ENCODE measurements at places on chromosomes 1 and 21. TPM values are rescaled to one million over a fixed set of nuclear protein-coding genes. Genes with fewer than 3 reads are reported as not detected.

DNA sequence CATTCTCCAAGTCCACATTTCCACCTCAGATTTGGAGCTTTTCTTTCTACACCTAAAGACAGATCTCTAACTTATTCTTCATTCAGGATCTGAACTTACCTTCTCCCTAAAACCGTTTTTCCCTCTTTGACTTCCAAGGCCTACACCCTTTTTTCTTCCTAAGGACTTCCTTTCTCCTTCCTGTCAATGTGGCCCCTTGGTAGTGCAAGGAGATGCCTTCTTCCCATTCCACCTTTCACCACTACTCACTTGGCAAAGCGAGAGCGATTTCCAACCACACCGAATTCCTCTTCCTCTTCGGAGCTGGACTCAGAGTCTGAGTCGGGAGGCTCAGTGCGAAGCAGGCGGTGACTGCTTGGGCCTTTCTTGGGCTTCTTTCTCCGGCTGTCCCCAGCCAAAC, 1.3 kb downstream of the EFCAB14 start:
- H3K27ac ChIP-seq: peak overlapping the region; percentile 95
- peaks cover 43% of the 10 kb centered on the region for H3K4me1 ChIP-seq
- H3K4me3 ChIP-seq: peak overlapping the region; percentile 95
- DNase-seq: no peak

DNA sequence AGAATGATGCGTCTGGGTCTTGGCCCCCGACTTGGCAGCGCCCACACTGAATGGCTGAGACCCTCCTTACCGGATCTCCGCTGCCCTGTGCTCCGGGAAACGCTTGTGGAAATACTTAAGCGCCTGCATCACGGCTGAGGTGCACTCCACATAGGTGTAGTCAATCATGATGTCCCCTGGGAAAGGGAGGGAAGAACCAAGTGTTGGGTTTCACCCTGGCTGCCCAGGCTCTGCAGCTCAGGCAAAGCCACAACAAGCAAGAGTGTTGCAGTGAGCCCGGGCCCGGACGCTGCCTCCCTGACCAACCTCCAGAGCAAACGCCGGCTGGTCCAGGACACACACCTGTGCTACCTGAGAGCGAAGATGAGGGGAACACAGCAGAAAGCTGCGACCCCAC, 21.5 kb upstream of the SPATC1L start:
- DNase-seq: no peak
- no peaks in the 10 kb centered on the region for H3K4me1 ChIP-seq
- peaks cover 14% of the 10 kb centered on the region for H3K36me3 ChIP-seq

- no peaks in the 10 kb centered on the region for H3K36me3 ChIP-seq
- no peak for DNase-seq
- peaks cover 5% of the 10 kb centered on the region for H3K4me1 ChIP-seq
- H3K27me3 ChIP-seq: peaks cover 18% of the 10 kb centered on the region
- no peak overlapping the region for H3K4me3 ChIP-seq
These were observed 405.9 kb upstream of the B3GALT2 start for GRCh38 chr1:193592317-193592716.

DNA sequence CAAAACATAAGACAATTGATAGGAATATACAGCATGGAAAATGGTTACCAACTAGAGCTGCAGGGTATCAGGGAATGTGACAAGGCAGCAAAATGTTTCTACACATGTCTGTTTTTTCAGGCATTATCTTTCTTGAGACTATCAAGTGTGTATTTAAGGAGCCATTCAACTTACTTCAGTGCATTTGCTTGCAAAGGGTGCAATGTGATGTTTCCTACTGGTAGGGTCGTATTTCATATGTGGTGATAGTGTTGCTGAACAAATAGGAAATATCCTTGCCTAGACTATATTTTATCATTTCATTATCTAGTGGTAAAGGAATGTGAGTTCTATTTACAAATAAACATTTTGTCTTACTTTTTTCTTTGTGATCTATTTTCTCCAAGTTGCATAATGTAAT, 42.4 kb downstream of the PTPRC start:
- peaks cover 9% of the 10 kb centered on the region for H3K4me1 ChIP-seq
- no peak overlapping the region for H3K27ac ChIP-seq
- no peak overlapping the region for H3K4me3 ChIP-seq
- no peaks in the 10 kb centered on the region for H3K27me3 ChIP-seq
- no peaks in the 10 kb centered on the region for H3K36me3 ChIP-seq
- no peak for DNase-seq

- no peak overlapping the region for H3K27ac ChIP-seq
- H3K27me3 ChIP-seq: no peaks in the 10 kb centered on the region
- no peak overlapping the region for H3K4me3 ChIP-seq
- H3K4me1 ChIP-seq: no peaks in the 10 kb centered on the region
These were observed 13.3 kb downstream of the CELA2B start for GRCh38 chr1:15489052-15489736.

DNA sequence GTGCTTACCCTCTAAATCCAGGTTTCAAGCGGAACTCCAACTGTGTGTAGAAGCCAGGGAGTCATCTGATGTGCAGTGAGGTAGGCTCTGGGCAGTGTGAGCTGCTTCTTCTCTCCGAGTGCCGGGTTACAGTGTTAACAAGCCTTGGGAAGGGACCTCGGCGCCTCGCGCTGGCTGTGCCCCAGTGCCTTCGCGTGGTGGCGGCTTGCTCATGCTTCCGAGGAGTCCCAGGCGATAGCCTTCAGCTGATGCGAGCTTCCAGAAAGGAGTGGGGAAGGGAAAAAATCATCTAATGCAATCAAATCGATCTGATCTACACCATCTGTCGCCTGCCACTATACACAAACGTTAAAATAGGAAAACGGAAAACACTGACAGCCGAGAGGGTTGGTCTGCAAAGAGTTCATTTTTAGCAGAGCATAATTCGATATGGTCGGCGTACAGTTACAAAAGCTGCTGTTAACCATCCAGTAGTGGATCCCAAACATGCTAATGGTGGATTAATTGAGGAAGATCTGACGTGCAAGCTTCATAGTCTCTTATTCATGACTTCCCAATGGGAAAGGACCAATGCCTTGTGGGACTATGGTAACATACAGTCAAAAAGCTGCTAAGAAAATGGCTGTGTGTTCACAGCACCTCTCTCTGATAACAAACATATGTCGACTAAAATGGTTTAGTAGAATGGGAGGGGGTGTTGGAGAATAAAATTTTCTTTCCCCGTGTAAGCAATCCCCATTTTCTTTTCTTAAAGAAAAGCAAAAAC, 128.7 kb upstream of the DPYD start:
- peaks cover 55% of the 10 kb centered on the region for H3K27me3 ChIP-seq
- no peak overlapping the region for H3K27ac ChIP-seq
- H3K4me3 ChIP-seq: peak overlapping the region; percentile 64
- H3K4me1 ChIP-seq: peaks cover 15% of the 10 kb centered on the region
- no peak for DNase-seq

GRCh38 chr1:68644504-68644903, 147.6 kb upstream of the DEPDC1 start:
- H3K27me3 ChIP-seq: no peaks in the 10 kb centered on the region
- no peaks in the 10 kb centered on the region for H3K36me3 ChIP-seq
- H3K4me1 ChIP-seq: no peaks in the 10 kb centered on the region

DNA sequence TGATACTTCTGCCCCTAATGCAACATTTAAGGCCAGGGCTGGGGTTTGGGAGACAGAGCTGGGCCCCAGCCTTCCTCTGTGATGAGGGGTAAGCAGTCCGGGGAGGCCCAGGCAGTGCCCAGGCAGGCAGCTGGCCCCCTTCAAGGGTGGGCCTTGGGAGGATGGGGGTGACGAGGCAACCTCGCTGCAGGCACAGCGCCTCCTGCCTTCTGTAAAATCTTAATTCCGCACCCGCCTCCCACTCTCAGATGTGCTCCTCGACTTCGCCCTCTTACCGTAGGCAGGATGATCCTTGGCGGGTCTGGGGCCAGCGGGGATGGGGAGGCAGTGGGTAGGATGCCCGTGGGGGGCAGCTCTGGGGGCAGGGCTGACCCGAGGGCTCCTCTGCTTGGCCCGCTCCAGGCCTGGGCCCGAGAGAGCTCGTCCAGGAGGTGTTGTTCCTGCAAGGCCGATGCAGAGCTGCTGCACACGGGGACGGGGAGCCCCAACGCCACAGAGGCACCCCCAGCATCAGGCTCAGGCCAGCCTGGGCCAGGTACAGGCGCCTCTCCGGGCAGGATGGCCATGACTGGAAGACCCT, 9.1 kb downstream of the C21orf58 start:
- peaks cover 7% of the 10 kb centered on the region for H3K36me3 ChIP-seq
- H3K4me1 ChIP-seq: peaks cover 6% of the 10 kb centered on the region
- DNase-seq: no peak
- no peak overlapping the region for H3K27ac ChIP-seq

DNA sequence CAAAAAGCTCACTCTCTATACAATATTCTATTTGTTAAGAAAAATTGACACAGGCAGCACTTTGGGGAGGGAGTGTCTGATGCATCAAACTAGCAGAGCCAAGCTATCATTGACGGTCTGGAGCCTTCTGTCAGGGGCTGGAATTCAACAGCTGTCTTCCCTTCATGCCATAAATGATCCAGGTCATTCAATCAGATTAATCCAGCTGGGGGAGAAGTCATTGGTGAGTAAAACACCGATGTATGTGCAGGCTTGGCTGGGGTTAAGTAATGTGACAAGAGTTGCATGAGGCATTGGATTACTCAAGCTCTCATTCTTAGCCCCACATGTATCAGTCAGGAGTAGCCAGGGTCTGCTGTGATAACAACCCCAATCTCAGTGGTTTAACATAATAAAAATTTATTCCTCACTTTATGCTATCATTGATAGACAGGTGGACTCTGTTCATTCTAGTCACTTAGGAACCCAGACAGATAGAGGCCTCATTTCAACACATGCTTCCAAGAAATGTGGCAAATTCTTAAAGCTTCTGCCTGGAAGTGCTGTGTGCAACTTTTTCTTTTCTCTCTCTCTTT, 118.1 kb upstream of the GADD45A start:
- no peaks in the 10 kb centered on the region for H3K27me3 ChIP-seq
- no peak for DNase-seq
- H3K4me1 ChIP-seq: peaks cover 8% of the 10 kb centered on the region
- no peak overlapping the region for H3K4me3 ChIP-seq
- H3K36me3 ChIP-seq: no peaks in the 10 kb centered on the region

- H3K4me1 ChIP-seq: no peaks in the 10 kb centered on the region
- H3K4me3 ChIP-seq: peak overlapping the region; percentile 26
- H3K27me3 ChIP-seq: peaks cover 50% of the 10 kb centered on the region
- H3K36me3 ChIP-seq: no peaks in the 10 kb centered on the region
These were observed 8.1 kb upstream of the TADA1 start for GRCh38 chr1:166884040-166884642.

DNA sequence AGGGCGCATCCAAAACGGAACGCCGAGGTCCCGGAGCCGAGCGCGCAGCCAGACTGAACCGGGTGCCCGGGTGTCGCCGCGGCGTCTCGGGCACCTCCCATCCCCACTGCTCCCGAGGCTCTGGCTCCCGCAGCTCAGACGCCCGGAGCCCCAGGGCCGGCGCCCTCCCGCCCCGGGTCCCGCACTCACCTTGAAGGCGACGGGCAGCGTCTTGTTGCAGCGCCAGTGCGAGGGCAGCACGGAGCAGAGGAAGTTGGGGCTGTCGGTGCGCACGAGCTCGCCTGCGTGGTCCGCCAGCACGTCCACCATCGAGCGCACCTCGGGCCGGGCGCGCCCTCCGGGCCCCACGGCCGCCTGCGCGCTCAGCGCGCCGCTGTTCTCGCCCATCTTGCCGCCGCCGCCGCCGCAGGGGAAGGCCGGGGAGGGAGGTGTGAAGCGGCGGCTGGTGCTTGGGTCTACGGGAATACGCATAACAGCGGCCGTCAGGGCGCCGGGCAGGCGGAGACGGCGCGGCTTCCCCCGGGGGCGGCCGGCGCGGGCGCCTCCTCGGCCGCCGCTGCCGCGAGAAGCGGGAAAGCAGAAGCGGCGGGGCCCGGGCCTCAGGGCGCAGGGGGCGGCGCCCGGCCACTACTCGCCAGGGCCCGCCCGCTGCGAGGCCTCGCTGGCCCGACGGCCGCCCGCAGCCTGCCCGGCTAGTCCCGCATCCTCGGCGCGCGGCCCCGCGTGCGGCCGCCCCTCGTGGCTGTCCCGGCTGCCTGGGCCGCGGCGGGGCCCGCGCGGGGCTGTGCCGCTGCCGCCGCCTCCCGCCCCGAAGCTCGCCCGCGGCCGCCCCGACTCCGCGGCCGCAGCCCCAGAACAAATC, 447 bp downstream of the RUNX3 start:
- peaks cover 85% of the 10 kb centered on the region for H3K27me3 ChIP-seq
- no peaks in the 10 kb centered on the region for H3K4me1 ChIP-seq
- H3K27ac ChIP-seq: no peak overlapping the region
- no peak for DNase-seq
- no peak overlapping the region for H3K4me3 ChIP-seq
- H3K36me3 ChIP-seq: no peaks in the 10 kb centered on the region

GRCh38 chr1:230507666-230508402, 81.7 kb upstream of the PGBD5 start:
- no peak overlapping the region for H3K4me3 ChIP-seq
- DNase-seq: no peak
- H3K4me1 ChIP-seq: peaks cover 5% of the 10 kb centered on the region
- no peaks in the 10 kb centered on the region for H3K27me3 ChIP-seq

- H3K4me3 ChIP-seq: peak overlapping the region; percentile 97
- no peak for DNase-seq
- peaks cover 20% of the 10 kb centered on the region for H3K36me3 ChIP-seq
- H3K27ac ChIP-seq: peak overlapping the region; percentile 89
- H3K4me1 ChIP-seq: peaks cover 23% of the 10 kb centered on the region
These were observed 429 bp downstream of the SRRM1 start for GRCh38 chr1:24643363-24644099.

- DNase-seq: no peak
- peaks cover 10% of the 10 kb centered on the region for H3K4me1 ChIP-seq
- no peaks in the 10 kb centered on the region for H3K36me3 ChIP-seq
- H3K27me3 ChIP-seq: peaks cover 3% of the 10 kb centered on the region
- no peak overlapping the region for H3K27ac ChIP-seq
These were observed 173.7 kb upstream of the CAMK1G start for GRCh38 chr1:209409780-209410179.

DNA sequence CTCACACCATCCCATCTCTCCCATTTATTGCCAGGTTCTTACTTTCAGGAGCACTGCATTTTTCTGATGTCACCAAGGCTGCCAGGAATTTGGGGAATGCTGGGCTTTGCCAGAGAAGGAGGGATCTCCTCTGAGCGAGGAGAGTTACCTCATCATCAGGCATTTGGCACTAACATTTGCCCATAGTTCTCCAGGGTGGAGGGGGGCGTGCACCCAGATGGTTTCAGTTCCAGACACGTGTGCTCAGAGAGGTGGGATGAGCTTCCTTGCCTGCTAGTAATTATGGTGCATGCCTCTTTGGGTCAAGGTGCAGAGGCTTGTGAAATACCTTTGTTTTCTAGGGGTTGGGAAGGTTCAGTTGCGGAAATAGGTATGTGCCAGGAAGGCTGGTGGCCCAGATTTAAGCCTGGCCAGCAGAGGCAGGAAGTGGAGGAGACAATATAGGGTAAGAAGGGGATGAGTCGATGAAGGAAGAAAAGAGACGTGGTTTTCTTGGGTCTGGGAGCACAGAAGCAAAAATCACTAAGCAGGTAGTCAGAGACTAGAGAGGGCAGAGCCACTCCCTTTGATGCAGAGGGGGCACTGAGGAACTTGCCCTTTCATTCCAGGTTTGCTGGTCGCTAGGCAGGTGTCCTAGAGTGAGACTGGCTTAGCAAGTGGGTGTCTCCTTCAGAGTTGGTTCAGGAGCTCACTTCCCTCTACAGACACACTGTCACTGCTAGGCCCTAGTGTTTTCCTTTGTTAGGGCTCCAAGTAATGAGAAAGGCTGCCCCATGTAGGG, 7.2 kb downstream of the TUFT1 start:
- H3K27ac ChIP-seq: peak overlapping the region; percentile 93
- H3K4me3 ChIP-seq: peak overlapping the region; percentile 13
- peaks cover 36% of the 10 kb centered on the region for H3K4me1 ChIP-seq
- DNase-seq: no peak
- no peaks in the 10 kb centered on the region for H3K27me3 ChIP-seq
- peaks cover 14% of the 10 kb centered on the region for H3K36me3 ChIP-seq

The FABP3 gene
- total RNA-seq: 0.73 TPM

The COL11A1 gene
- total RNA-seq: 2.4 TPM

The RBM11 gene
- total RNA-seq: 7.4 TPM

The RBBP5 gene
- total RNA-seq: 19.6 TPM

The LRRC7 gene
- total RNA-seq: 11.1 TPM
